ENCODE measurements at places on chromosomes 2 and 18.

- no peaks in the 10 kb centered on the region for H3K36me3 ChIP-seq
- no peak for DNase-seq
- H3K4me3 ChIP-seq, result no peak overlapping the region
- H3K27ac ChIP-seq, result no peak overlapping the region
- H3K4me1 ChIP-seq, result no peaks in the 10 kb centered on the region
- H3K27me3 ChIP-seq, result no peaks in the 10 kb centered on the region
Observed at GRCh38 chr2:134785659-134786430, 52.6 kb upstream of the ACMSD start.

GRCh38 chr2:144546933-144547332 is 27.0 kb upstream of the ZEB2 start:
- H3K4me1 ChIP-seq, result no peaks in the 10 kb centered on the region
- H3K36me3 ChIP-seq, result no peaks in the 10 kb centered on the region
- no peaks in the 10 kb centered on the region for H3K27me3 ChIP-seq
- no peak overlapping the region for H3K27ac ChIP-seq

DNA sequence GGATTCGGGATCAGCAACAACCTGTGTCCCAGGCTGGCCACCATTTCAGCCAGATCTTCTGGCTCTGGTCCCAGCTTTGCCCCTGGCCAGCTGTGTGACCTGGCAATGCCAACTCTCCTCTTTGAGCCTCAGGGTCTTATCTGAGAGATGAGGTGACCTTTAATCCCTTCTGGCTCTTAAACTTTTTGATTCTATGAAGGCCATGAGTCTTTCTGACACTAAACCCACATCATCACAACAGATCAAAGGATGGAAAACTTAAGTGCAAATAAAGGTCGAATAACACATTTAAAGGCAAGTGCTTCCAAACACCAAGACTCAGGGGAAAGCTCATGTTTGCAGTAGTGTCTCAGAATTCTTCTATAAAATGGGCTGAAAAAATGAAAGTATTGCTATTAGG is 491.8 kb upstream of the NRP2 start:
- H3K4me1 ChIP-seq, result no peaks in the 10 kb centered on the region
- no peaks in the 10 kb centered on the region for H3K36me3 ChIP-seq
- DNase-seq, result no peak

- H3K4me3 ChIP-seq, result no peak overlapping the region
- H3K4me1 ChIP-seq, result no peaks in the 10 kb centered on the region
- no peaks in the 10 kb centered on the region for H3K27me3 ChIP-seq
- no peaks in the 10 kb centered on the region for H3K36me3 ChIP-seq
Observed at GRCh38 chr2:240618776-240619175, 6.5 kb upstream of the GPR35 start.

GRCh38 chr18:51192026-51192425 is 5.5 kb downstream of the MEX3C start:
- no peaks in the 10 kb centered on the region for H3K4me1 ChIP-seq
- DNase-seq, result no peak
- H3K36me3 ChIP-seq, result no peaks in the 10 kb centered on the region
- no peak overlapping the region for H3K27ac ChIP-seq

DNA sequence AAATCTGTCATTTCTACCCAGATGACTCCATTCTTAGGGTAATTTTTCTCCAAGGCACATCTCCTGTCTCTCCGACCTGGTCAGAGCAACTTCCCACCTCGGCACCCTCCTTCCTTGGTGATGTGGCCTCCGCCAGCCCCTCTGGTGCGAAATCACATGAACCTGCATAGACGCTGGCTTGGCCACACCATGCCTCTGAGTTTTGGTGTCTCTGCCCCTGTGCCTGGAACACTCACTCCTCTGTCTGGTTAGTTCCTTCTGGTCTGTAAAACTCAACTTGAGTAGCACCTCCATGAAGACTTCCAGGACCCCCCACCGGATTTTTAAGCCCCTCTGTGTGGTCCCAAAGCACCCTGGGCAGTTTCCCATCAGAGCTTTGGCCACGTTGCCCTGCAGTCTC is 83.2 kb upstream of the OTOS start:
- no peak for DNase-seq
- no peaks in the 10 kb centered on the region for H3K4me1 ChIP-seq
- no peak overlapping the region for H3K27ac ChIP-seq
- H3K4me3 ChIP-seq, result no peak overlapping the region

DNA sequence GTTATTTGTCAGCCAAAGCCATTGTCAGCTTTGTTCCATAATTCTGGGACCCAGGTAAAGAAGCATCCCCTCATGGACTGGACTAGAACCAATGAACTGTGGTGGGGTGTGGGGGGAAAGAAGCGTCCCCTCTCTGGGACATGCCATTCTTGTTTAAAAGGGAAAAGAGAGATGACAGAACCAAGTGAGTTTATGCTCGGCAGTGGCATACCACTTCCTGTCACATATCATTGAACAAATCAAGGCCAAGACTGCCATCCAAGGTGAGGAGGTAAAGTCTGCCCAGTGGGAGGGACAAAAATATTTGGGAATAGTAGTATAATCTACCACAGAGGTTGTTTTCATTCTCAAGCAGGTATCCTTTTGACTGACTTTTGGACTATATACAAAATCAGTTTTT is 4.7 kb upstream of the GLS start:
- no peaks in the 10 kb centered on the region for H3K4me1 ChIP-seq
- no peak overlapping the region for H3K27ac ChIP-seq
- H3K4me3 ChIP-seq, result no peak overlapping the region
- H3K27me3 ChIP-seq, result no peaks in the 10 kb centered on the region
- no peak for DNase-seq
- no peaks in the 10 kb centered on the region for H3K36me3 ChIP-seq

DNA sequence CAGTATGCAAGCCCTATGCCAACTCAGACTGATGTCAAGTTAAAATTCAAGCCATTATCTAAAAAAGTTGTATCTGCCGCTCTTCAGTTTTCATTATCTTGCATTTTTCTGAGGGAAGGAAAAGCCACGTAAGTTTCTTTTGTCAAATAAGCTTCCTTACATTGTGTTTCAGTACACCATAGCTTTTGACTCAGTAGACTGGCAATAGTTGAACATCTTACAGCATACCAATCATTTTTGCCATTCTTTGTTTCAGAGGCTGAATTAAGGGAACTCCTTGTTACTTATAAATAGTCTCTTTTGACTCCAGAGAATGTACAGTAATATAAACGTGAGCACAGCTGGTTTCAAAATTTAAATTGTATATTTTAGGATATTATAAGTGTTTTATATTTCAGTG is 120.6 kb downstream of the EHBP1 start:
- no peaks in the 10 kb centered on the region for H3K36me3 ChIP-seq
- DNase-seq, result no peak
- H3K27me3 ChIP-seq, result no peaks in the 10 kb centered on the region

DNA sequence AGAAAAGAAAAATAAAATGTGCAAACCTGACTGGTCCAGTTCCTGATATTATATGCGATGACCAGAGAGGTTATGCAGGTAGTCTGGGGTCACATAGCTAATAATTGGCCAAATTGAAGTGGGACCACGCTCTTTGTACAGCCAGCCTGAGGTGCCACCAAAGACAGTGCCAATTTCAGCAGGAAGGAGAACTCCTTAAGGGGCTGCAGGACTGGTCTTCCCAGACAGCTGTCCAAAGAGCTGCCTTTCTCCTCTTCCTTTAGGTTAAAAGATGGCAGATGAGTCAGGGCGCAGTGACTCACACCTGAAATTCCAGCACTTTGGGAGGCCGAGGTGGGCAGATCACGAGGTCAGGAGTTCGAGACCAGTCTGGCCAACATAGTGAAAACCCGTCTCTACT is 95.5 kb downstream of the ACKR3 start:
- H3K36me3 ChIP-seq, result no peaks in the 10 kb centered on the region
- H3K4me3 ChIP-seq, result no peak overlapping the region
- H3K4me1 ChIP-seq, result peaks cover 11% of the 10 kb centered on the region
- no peaks in the 10 kb centered on the region for H3K27me3 ChIP-seq
- DNase-seq, result no peak

- no peak overlapping the region for H3K27ac ChIP-seq
- H3K27me3 ChIP-seq, result peaks cover 1% of the 10 kb centered on the region
- no peaks in the 10 kb centered on the region for H3K36me3 ChIP-seq
- H3K4me3 ChIP-seq, result no peak overlapping the region
- H3K4me1 ChIP-seq, result no peaks in the 10 kb centered on the region
Observed at GRCh38 chr2:181553244-181553643, 96.1 kb downstream of the ITGA4 start.

- no peaks in the 10 kb centered on the region for H3K4me1 ChIP-seq
- no peak for DNase-seq
- H3K36me3 ChIP-seq, result no peaks in the 10 kb centered on the region
- no peak overlapping the region for H3K4me3 ChIP-seq
- H3K27me3 ChIP-seq, result no peaks in the 10 kb centered on the region
Observed at GRCh38 chr2:101577173-101577572, 102.3 kb upstream of the RFX8 start.

DNA sequence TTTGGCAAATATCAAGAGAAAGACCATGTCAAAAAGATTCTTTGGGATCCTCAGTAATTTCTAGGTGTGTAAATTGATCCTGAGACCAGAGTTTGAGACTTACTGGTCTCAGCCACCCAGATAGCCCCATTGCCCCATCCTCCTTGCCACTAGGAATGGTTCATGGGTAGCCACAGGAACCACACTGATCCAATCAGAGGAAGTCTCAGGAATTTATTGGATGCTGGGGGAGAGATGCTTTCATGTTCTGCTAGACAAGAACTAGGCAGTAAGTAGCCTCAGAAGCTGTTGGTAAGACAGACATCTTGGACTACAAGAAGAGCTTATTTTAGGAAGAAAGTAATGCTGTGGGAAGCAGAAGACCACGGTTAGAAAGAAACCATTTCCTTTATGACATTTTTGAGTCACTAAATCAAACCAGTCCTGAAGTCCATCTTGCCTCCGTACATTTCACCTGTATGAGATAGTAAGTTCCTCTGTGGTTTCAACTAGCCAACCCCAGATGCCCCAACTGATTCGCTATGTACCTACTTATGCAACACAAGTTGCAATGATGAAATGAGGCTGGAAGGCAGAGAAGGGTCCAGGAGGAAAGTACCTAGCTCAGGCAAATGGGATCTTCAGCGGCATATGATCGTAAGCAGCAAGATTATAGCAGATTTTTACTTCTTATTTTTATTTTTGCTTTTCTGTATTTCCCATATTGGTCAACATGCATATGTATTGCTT is 3.6 kb upstream of the ST3GAL5 start:
- DNase-seq, result no peak
- no peak overlapping the region for H3K4me3 ChIP-seq
- H3K27ac ChIP-seq, result no peak overlapping the region
- peaks cover 11% of the 10 kb centered on the region for H3K27me3 ChIP-seq

GRCh38 chr18:74951165-74951760 is 257.7 kb downstream of the PTGR3 start:
- H3K4me1 ChIP-seq, result peaks cover 15% of the 10 kb centered on the region
- no peaks in the 10 kb centered on the region for H3K36me3 ChIP-seq
- H3K4me3 ChIP-seq, result no peak overlapping the region
- no peaks in the 10 kb centered on the region for H3K27me3 ChIP-seq
- no peak overlapping the region for H3K27ac ChIP-seq

DNA sequence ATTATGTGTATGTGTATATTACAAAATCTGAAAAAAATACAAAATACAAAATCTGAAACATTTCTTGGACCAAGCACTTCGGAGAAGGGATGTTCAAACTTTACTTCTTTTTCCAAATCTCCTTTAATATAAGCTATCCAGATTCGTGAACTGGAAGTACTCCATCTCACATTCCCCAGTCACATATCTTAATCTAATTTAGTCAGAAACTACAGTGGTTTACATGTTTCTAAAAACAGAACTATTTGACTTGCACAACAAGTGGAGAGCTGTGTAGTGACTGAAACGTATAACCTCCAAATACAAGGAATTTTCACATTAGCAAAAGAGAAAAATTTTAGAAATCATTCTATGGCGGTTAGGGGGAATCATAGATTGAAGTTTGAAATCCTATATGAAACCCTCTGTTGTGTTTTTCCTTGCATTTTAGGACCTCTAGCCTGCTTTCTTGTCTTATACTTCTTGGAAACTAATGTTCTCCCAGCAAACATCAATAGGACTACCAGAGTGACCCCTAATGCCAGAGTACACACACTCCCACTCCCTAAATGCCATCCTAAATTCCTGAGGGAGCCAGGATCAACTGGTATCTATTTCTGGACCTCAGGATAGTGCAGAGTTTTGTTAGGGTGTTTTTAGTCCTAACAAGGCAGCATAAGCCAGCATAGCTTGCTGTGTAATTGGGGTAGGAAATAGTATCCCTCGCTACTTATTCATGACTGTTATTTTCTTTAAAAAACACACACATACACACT is 30.2 kb upstream of the ROCK1 start:
- H3K4me1 ChIP-seq, result no peaks in the 10 kb centered on the region
- no peak for DNase-seq
- H3K36me3 ChIP-seq, result no peaks in the 10 kb centered on the region
- no peak overlapping the region for H3K27ac ChIP-seq

- no peaks in the 10 kb centered on the region for H3K36me3 ChIP-seq
- H3K27me3 ChIP-seq, result no peaks in the 10 kb centered on the region
- H3K27ac ChIP-seq, result no peak overlapping the region
- no peak for DNase-seq
Observed at GRCh38 chr2:232781765-232782164, 5.4 kb upstream of the KCNJ13 start.

GRCh38 chr18:55981712-55982475 is 393.9 kb upstream of the TCF4 start:
- H3K4me3 ChIP-seq, result no peak overlapping the region
- H3K27me3 ChIP-seq, result no peaks in the 10 kb centered on the region
- DNase-seq, result no peak

GRCh38 chr2:196380575-196380974 is 209.2 kb upstream of the STK17B start:
- no peak overlapping the region for H3K4me3 ChIP-seq
- no peaks in the 10 kb centered on the region for H3K36me3 ChIP-seq
- no peak for DNase-seq
- no peaks in the 10 kb centered on the region for H3K27me3 ChIP-seq

GRCh38 chr2:16821692-16822091 is 156.1 kb upstream of the CYRIA start:
- DNase-seq, result no peak
- no peaks in the 10 kb centered on the region for H3K27me3 ChIP-seq
- H3K4me3 ChIP-seq, result no peak overlapping the region
- no peaks in the 10 kb centered on the region for H3K36me3 ChIP-seq
- no peak overlapping the region for H3K27ac ChIP-seq

DNA sequence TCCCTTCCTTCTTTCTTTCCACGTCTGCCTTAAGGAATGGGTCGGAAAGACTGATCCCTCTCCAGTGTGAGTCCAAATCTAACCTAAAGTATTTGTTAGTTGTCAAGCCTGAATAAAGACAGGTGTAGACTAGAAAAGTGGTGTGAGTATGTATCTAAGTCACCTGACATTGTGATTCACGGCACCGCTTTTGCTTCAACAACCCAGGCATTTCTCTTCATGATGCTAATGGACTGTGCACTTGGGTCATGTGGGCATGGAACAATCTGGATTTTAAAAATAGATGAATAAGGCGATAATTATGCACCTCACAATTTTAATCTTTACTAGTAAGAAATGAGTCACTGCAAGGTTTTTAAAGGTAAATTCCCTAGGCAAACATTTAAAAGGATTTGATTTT is 107.5 kb downstream of the LIPG start:
- H3K36me3 ChIP-seq, result no peaks in the 10 kb centered on the region
- no peak overlapping the region for H3K4me3 ChIP-seq
- no peak for DNase-seq
- no peaks in the 10 kb centered on the region for H3K27me3 ChIP-seq

Measured in H1 (cell line).